ENCODE measurements at places on chromosomes 2 and 18. TPM values are rescaled to one million over a fixed set of nuclear protein-coding genes. Genes with fewer than 3 reads are reported as not detected.

GRCh38 chr2:47402555-47402804, 476 bp upstream of the MSH2 start:
- no peaks in the 10 kb centered on the region for H3K27me3 ChIP-seq
- peaks cover 27% of the 10 kb centered on the region for H3K36me3 ChIP-seq
- DNase-seq = no peak
- peak overlapping the region; percentile 100 for H3K27ac ChIP-seq
- H3K4me3 ChIP-seq = peak overlapping the region; percentile 91

GRCh38 chr2:5700551-5700950, 8.4 kb downstream of the SOX11 start:
- no peak for DNase-seq
- H3K27me3 ChIP-seq = no peaks in the 10 kb centered on the region
- H3K4me3 ChIP-seq = no peak overlapping the region
- H3K36me3 ChIP-seq = peaks cover 34% of the 10 kb centered on the region
- no peak overlapping the region for H3K27ac ChIP-seq

DNA sequence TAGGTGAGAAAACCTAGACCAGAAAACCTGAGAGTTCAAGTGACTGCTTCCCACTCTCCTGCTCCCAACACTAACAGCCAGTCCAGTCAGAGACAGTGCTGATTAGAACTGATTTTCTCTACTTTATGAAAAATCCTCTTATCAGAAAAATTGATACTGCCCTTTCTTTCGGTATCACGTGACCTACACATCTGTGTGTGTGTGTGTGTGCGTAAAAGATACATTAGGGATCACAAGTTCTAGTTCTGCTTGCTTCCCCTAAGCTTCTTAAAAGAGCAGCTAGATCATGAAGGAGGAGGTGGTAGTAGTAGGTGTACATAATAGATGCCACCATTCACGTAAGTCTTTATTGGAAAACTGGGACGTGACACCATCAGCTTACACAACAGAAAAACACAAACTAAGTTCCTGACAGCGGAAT, 1.5 kb downstream of the ARL5A start:
- H3K4me3 ChIP-seq = peak overlapping the region; percentile 96
- DNase-seq = no peak
- H3K36me3 ChIP-seq = no peaks in the 10 kb centered on the region
- no peak overlapping the region for H3K27ac ChIP-seq
- peaks cover 65% of the 10 kb centered on the region for H3K4me1 ChIP-seq
- H3K27me3 ChIP-seq = no peaks in the 10 kb centered on the region

DNA sequence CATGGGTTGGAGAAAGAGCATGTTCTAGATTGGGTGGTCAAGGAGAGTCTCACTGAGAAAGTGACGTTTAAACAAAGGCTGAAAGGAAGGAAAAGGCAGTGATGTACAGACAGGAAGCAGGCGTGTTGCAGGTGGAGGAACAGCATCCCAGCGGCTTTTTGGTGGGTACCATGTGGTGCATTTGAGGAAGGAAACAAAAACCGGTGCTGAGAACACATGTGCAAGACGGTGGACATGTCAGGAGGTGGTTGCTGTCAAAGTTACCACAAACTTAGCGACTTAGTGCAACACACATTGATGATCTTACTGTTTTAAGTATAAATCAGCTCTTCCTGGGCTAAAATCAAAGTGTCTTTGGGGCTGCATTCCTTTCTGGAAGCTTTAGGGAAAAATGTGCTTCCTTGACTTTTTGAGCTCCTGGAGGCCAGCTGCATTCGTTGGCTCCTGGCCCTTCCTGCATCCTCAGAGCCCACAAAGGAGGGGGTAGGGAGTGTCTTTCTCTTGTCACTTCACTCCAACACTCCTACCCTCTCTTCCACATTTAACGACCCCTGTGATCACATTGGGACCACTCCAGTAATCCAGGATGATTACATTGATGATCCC, 380.6 kb downstream of the FBXO15 start:
- H3K4me3 ChIP-seq = no peak overlapping the region
- H3K27me3 ChIP-seq = no peaks in the 10 kb centered on the region
- peaks cover 25% of the 10 kb centered on the region for H3K4me1 ChIP-seq
- H3K36me3 ChIP-seq = no peaks in the 10 kb centered on the region

DNA sequence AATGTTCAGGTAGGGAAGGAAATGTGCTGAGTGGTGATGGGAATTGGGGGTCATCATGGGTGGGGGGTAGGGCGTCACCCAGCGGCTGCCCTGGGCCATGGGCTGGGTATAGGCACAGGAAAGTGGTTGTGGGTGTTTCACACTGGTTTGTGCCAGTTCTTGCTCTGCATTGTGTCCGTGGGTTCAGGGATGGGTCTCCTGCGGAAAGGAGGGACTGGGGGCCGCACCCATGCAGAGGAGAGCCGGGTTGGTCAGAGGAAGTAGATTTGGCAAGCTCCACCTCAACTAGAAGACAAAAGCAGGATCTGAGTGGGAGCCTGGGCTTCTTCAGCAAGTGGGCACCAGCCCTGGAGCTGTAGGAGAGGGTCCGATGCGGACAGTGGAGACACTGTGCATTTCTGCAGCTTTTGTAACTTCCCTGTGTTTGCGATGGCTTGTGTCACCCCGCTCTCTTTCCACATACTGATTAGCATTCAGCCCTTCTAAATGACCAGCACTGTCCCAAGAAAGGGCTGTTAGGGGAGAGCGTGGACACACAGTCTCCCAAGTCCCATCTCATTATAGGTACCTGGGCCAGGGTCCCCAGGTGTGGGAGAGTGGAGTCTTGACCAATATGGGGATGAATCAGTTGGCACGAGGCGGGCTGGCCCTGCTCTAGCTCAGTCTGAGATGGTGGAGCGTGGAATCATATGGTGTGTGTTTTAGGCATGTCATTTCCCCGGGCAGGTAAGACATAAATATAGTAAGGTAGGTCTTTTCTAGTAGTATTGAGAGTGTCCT, 67.2 kb downstream of the LRRFIP1 start:
- H3K27ac ChIP-seq = no peak overlapping the region
- H3K27me3 ChIP-seq = no peaks in the 10 kb centered on the region
- DNase-seq = no peak
- no peaks in the 10 kb centered on the region for H3K36me3 ChIP-seq

GRCh38 chr2:238244151-238244550, 4.3 kb upstream of the HES6 start:
- H3K27me3 ChIP-seq = peaks cover 15% of the 10 kb centered on the region
- peaks cover 16% of the 10 kb centered on the region for H3K4me1 ChIP-seq
- no peak for DNase-seq
- no peak overlapping the region for H3K27ac ChIP-seq
- peaks cover 5% of the 10 kb centered on the region for H3K36me3 ChIP-seq

DNA sequence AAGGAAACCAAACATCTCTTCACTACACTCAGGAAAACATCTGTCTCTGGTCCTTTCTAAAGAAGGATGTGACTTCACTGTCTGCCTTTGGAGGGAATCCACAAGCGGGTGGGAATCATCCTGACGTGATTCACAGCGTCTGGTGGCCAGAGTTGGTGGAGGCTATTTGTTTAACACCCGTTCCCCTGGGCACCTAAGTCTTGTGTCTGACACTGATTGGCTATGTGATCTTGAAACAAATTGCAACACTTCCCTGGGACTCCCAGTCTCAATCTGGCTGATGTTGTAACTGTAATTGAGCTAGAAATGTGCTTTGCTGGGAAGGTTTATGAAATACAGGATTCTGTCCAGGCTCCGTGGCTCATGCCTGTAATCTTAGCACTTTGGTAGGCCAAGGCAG, 28.8 kb upstream of the SIX3 start:
- no peak overlapping the region for H3K4me3 ChIP-seq
- DNase-seq = no peak
- peaks cover 7% of the 10 kb centered on the region for H3K27me3 ChIP-seq

- H3K27ac ChIP-seq = no peak overlapping the region
- DNase-seq = no peak
- no peak overlapping the region for H3K4me3 ChIP-seq
These were observed 129.8 kb upstream of the TANK start for GRCh38 chr2:161030260-161031063.

- peaks cover 5% of the 10 kb centered on the region for H3K4me1 ChIP-seq
- H3K27ac ChIP-seq = no peak overlapping the region
- no peak for DNase-seq
- H3K27me3 ChIP-seq = no peaks in the 10 kb centered on the region
These were observed 34.8 kb downstream of the METTL4 start for GRCh38 chr18:2536493-2536892.

DNA sequence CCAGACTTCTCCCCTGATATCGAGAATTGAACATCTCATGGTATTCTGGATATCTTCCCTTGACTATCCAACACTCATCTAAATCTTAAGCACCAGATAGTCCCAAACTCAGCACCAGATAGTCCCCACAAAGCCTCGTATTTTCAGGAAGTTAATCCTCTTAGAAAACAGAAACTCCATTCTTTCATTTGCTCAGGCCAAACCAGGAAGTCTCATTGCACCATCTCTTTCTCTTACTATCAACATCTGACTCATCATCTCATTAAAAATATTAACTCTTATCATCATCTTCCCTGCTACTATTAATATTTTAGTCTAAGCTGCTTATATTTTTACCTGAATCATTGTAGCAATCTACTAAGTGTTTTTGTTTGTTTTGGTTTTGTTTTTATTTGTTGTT, 286.4 kb downstream of the GALNT13 start:
- no peaks in the 10 kb centered on the region for H3K4me1 ChIP-seq
- H3K27me3 ChIP-seq = no peaks in the 10 kb centered on the region
- H3K4me3 ChIP-seq = no peak overlapping the region
- no peak for DNase-seq
- H3K36me3 ChIP-seq = peaks cover 13% of the 10 kb centered on the region

DNA sequence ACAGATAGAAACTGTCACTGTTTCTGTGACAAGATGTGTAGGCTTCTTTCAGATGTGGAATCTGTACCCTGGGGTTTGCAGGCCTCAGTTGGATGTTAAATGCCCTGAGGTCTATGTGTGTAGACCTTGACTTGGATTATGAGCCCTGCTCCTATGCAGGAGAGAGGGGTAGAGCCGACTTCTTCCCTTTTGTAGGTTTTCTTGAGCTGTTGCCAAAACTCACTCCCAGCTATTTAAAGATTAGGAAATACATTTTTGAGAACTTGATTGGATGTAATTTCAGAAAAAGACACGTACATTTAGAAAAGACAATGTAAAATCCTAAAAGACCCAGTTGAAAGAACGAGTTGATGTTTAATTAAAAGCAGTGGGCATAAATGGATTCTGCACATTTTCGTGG, 374.8 kb downstream of the SLC4A3 start:
- H3K36me3 ChIP-seq = no peaks in the 10 kb centered on the region
- no peak for DNase-seq
- no peak overlapping the region for H3K27ac ChIP-seq
- no peak overlapping the region for H3K4me3 ChIP-seq

GRCh38 chr2:47193607-47194006, 38.5 kb upstream of the STPG4 start:
- H3K4me1 ChIP-seq = peaks cover 55% of the 10 kb centered on the region
- H3K36me3 ChIP-seq = no peaks in the 10 kb centered on the region
- no peak for DNase-seq
- H3K27ac ChIP-seq = peak overlapping the region; percentile 66
- no peaks in the 10 kb centered on the region for H3K27me3 ChIP-seq

- no peak within 1 kb of the TSS for H3K27ac ChIP-seq
- no peaks in the 10 kb centered on the region for H3K27me3 ChIP-seq
- H3K4me3 ChIP-seq = no peak within 1 kb of the TSS
- peak; percentile 79 for DNase-seq
These were observed at the start of gene EDAR for GRCh38 chr2:108988796-108989713. Gene EDAR, minus strand, starts transcription at chr2:108989220. Its CDS starts 58,206 bp downstream, at chr2:108931014.

- H3K36me3 ChIP-seq = no peaks in the 10 kb centered on the region
- H3K27me3 ChIP-seq = no peaks in the 10 kb centered on the region
- H3K4me1 ChIP-seq = peaks cover 8% of the 10 kb centered on the region
- no peak overlapping the region for H3K27ac ChIP-seq
These were observed 136.0 kb upstream of the AGAP1 start for GRCh38 chr2:235357881-235358280.

DNA sequence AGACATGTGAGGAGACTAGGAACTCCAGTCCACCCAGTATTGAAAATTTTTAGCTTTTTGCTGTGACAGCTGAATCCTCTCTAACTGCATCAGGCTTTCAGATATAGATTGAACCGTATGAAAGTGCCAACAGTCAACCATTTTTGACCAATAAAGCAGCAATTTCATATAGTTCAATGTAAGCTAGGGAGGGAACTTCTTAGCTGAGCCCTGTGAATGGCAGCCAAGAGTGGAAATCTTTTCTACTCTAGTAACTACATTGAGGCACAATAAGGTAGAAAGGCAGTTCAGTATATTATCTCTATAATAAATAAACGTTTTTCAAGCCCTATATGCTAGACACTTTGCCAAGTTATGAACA, 96.3 kb upstream of the TANK start:
- no peaks in the 10 kb centered on the region for H3K36me3 ChIP-seq
- peaks cover 9% of the 10 kb centered on the region for H3K4me1 ChIP-seq
- DNase-seq = no peak
- no peak overlapping the region for H3K4me3 ChIP-seq
- no peaks in the 10 kb centered on the region for H3K27me3 ChIP-seq
- no peak overlapping the region for H3K27ac ChIP-seq

DNA sequence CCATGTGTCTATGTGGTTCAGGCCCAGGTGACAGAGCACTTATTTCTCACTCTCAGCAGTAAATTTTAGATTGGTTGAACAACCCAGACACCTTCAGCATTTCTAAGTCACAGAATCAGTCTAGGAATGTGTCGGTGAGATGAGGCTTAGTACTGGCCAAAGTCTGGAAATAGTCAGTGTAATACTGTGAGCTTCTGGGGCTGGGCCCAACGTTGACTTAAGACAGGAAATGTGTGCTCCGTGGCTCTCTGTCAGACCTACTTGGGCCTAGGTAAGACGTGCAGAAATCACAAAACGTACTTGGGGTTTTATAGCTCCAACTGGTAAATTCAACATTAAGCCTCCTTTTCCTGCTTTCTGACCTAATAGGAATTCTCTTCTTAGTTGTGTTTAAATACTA, 160.3 kb upstream of the COL3A1 start:
- no peaks in the 10 kb centered on the region for H3K4me1 ChIP-seq
- H3K27ac ChIP-seq = no peak overlapping the region
- no peaks in the 10 kb centered on the region for H3K27me3 ChIP-seq
- DNase-seq = no peak

DNA sequence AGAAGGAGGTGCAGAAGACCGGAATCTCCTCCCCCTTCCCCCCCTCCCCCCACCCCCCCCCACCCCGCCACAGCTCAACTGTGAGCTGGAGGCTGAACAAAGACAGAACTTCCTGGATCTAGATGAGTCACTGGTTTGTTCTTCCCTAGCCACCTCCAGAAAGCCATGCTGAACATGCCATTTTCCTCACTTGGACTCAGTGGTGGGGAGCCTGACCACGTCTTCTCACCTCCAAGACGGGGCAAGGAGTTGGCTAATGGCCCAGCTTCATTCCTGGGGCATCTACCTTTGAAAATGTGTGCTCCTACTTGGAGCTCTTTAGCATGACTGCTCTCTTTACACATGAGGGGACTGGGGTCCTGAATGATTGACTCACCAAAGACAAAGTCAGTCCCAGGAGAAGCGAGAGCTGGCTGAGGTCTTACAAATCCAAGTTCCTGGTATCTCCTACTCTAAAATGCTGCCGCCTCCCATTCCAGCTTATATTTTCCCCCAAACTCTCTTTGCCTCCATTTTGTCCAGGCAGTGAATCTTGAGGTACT, 22.6 kb upstream of the FZD5 start:
- H3K27ac ChIP-seq = peak overlapping the region; percentile 77
- peaks cover 3% of the 10 kb centered on the region for H3K27me3 ChIP-seq
- no peak overlapping the region for H3K4me3 ChIP-seq
- H3K4me1 ChIP-seq = peaks cover 34% of the 10 kb centered on the region
- no peaks in the 10 kb centered on the region for H3K36me3 ChIP-seq
- DNase-seq = no peak

Gene COLEC11
- 1.3 TPM for total RNA-seq

Measured in WTC11 (cell line).